ENCODE measurements at places on chromosomes 4 and X.

DNA sequence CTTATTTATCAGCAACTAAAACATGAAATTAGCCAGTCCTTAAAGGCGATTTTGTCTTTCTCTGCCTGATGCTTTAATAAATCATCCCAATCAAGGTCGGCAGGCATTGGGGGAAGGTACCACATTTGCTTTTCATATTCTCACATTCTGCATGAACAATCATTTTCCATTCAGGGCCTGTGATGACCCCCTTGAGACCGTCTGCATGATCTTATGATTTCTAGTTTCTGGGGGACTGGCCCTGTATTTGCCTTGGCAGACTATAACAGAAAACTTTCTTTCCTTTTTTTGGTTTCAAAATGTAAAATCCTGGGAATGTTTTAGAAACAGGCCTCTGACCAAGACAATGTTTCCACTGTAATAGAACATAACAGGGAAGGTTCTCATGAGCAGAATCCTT is 296.8 kb downstream of the IDS start:
- DNase-seq: no peak

- DNase-seq: no peak
Measured at GRCh38 chrX:39915596-39915995, 182.2 kb downstream of the BCOR start.

GRCh38 chr4:24867766-24868296 is 45.0 kb downstream of the CCDC149 start:
- DNase-seq: no peak

DNA sequence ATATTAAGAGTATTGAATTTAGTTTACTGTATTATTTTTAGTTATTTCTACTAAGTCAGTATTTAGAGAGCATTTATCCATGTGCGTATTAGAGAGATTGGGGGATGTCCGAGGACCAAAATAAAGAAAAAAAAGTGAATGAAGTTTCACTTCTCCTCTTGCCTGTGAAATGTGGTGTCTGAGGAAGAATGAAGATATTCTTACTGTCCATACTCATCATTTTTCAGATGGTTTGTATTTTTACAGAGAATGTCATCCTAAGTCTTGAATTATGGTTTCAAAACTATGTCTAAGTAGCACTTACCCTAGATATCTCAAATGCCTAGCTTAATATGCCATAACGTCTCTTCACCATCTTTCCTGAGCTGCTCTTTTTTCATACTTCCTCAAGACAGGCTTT is 854.3 kb downstream of the C4orf33 start:
- no peak for DNase-seq

DNA sequence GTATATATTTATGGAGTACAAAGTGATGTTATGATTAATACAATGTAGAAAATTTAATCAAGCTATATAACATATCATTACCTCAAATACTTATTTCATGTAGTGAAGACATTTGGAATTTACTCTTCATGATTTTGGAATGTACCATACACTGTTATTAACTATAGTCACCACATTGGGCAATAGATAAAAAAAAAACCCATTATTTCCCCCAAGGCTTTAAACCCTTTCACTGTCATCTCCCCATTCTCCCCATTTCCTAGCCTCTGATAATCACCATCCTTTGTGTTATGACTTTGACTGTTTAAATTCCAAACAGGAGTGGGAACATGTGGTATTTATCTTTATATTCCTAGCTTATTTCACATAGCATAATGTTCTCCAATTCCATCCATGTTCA is 2189.1 kb upstream of the AGA start:
- DNase-seq: no peak

All from amygdala (tissue), 56 donors.